ENCODE measurements at places on chromosomes 13 and 19.
A peak's percentile ranks its signal among the peaks of the same experiment; 100 is the strongest.

GRCh38 chr19:13101590-13102415, 855 bp downstream of the LYL1 start:
- DNase-seq = no peak

DNA sequence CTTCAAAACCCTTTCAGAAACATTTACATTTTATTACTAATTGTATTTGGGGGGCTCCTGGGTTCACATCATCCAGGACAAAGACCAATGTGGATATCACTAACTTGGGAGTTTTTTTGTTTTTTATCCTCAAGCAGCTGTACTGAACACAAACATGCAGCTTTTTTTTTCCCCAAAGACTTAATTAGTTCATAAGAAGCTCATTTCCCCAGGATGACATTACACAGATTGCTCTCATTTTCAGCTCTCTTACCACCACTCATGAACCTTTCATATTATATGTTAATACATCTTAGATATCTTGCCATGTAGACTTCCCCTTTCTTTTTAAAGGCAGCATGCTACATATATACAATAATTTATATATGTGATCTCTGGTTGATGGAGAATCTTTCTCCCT, 118.7 kb upstream of the MAB21L1 start:
- DNase-seq = no peak

GRCh38 chr13:114325729-114326128, 11.4 kb downstream of the CHAMP1 start:
- no peak for DNase-seq

GRCh38 chr13:74966814-74967424, 515.0 kb downstream of the TBC1D4 start:
- DNase-seq = no peak

DNA sequence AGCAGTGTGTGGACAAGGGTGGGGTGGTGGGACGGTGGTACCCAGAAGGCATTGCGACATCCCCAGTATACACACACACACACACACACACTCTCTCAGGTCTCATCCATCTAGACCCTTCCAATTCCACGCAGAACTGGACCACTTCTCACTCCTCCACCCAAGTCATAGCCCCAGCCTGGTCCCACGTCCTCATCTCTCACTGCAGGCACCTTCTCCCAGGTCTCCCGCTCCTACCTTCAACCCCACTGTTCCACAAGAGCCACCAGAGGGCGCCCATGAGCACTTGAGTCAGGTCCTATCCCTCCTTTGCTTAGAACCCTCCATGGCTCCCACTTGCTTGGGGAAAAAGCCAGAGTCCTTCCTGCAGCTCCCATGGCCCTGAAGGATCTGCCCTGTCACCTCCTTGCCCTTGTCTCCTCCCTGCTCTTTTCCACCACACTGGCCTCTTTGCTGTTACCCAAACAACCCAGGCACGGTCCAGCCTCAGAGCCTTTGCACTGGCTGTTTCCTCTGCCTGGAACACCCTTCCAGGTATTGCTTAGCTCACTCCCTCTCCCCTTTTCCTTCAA, 62.6 kb downstream of the IER2 start:
- peak; percentile 74 for DNase-seq

- DNase-seq = no peak
These were observed 58.7 kb downstream of the MRPL57 start for GRCh38 chr13:21235174-21235573.

- DNase-seq = no peak
These were observed 3.1 kb downstream of the AP2S1 start for GRCh38 chr19:46847528-46847927.

GRCh38 chr19:36686365-36687213, 823 bp upstream of the ZNF567 start:
- no peak for DNase-seq

- no peak for DNase-seq
These were observed 140.8 kb downstream of the MIPEP start for GRCh38 chr13:23748109-23748990.

DNA sequence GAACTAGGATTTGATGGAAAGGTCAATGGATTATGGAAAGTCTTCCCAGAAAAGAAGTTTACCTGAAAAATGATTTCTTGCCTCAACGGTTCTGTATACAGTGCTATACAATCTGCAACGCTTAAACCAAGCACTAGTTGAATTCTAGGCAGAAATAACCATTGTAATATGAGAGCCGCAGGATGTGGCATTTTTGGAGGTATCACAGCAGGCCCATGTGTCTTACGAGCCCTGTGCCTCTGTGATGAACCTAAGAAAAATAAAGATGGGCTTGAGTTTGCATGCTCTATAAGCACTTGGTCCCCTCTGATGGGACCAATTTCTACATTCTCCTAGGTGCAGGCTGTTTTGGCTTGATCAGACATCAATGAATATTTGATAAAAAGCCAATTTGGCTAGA, 78.7 kb upstream of the RFC3 start:
- no peak for DNase-seq

- no peak for DNase-seq
These were observed 4.3 kb upstream of the KCTD4 start for GRCh38 chr13:45205124-45205523.

DNA sequence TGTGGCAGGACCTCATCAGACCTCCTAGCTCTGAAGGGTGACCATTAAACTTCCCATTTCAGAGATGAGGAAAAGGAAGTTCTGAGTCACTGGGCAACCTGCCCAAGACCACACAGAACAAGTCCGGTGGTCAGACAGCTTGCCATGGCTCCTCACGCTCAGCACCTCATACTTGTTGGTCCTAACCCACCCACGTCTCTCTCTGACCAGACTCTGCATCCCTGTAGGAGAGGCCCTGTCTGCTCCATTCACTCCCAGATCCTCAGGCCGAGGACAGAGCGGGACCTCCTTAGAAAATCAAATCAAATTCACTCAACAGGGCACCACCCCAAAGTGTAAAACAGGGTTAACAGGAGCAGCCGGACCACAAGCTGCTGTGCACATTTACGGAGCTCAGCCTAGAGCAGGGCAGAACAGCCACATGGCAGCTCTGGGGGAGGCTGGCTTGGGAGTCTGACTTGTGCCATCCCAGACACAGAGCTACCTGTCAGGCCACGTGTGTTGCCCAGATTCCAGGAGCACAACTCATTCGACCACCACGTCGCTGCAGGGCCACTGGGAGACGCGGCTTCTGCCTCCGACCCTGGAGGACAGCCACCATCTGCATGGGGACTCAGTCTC, 1.7 kb downstream of the MIER2 start:
- no peak for DNase-seq

GRCh38 chr19:19550485-19550929, 12.4 kb downstream of the CILP2 start:
- no peak for DNase-seq

DNA sequence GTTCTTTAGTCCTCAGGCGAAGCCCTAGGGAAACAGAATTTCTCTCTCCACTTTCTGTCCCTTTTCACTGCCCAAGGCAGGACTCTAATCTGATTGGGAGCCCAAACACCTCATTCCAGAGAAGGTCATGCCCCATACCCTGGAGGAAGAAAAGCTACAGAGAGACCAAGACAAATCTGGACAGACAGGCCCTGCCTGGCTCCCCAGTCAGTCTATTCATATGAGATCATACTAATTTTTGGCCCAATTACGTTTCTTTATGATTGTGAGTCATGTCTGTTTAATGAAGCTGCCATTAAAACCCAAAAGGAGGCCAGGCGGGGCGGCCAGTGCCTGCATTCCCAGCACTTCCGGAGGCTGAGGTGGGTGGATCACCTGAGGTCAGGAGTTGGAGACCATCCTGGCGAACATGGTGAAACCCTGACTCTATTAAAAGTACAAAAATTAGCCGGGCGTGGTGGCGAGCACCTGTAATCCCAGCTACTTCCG, 3.3 kb upstream of the AP3D1 start:
- no peak for DNase-seq

GRCh38 chr13:66313413-66313812, 916.7 kb downstream of the PCDH9 start:
- no peak for DNase-seq

DNA sequence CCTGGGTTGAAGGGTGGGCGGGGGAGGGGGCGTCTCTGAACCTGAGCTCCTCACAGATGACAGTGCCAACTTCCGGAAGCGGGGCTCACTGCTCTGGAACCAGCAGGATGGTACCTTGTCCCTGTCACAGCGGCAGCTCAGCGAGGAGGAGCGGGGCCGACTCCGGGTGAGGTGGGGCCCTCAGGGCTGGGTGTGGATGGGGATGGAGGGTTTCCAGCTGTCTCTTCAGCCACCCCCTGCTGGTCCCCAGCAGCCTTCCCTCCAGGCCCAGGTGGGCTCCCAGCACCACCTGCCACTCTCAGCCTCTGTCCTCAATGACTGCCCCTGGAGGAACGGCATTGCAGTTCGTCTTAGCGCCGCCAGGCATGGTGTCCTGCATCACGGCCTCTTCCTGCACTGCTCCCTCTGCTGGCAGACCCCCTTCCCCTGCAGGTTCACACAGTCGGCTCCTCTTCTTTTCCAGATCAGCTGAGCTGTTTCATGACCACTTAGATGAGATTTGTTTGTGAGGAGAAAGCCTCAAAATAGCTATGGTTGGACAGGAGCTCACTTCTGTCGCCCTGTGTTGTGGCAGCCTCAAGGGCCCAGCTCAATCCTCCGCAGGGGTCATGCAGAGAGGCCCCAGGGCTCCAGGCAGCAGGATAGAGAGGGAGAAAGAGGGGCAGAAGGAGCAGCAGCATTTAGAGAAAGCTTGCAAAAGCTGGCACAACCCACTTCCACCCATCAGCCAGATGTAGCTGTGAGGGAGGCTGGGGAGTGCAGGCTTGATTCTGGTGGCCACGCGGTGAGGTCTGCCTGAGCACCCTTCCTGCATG, 2.5 kb upstream of the GARIN5A start:
- no peak for DNase-seq

DNA sequence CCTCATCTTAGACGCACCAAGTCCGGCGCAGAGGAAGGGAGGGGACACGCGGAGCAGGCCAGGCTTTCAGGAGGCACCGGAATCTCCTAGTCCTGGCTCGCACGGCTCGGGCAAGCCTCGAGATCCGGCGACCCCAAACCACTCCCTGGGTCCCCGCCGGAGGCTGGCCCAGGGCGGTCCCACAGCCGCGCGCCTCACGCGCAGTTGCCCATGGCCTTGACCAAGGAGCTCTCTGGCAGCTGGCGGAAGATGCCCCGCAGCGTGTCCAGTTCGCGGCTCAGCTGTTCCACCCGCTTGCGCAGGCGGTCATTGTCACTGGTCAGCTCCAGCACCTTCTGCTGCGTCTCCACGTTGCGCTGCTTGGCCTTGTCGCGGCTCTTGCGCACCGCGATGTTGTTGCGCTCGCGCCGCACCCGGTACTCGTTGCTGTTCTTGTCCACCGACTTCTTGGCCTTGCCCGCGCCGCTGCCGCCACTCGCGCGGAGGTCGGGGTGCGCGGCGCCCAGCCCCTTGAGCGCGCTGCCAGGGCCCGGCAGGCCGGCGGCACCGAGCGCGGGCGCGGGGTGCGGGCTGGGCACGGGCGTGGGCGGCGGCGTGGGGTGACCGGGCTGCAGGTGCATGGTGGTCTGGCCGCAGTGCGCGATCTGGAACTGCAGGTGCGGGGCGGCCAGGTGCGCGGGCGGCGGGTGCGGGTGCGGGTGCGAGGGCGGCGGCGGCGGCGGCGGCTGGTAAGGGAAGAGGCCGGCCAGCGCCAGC, 1.0 kb downstream of the CEBPA start:
- no peak for DNase-seq

DNA sequence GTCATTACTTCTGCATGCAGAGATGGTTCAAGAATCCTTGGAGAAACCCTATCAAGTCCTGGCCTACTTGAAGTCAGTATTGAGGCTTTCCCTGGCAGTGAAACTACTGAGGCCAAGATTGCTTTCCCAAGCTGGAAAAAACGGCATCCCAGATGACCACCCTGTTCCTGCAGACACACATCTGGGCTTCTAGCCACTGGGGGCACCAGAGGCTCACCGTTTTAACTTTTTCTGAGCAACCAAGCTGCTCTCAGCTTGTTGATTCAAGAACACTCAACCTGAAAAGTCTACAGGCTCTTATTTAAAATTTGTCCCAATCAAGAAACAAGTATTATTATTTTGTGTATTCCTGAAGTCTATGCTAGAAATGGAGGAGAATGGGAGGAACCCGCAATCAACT, 66.6 kb downstream of the SPRYD7 start:
- DNase-seq = no peak

- DNase-seq = peak; percentile 16
These were observed 56.5 kb downstream of the VAV1 start for GRCh38 chr19:6828698-6829633.

- DNase-seq = no peak
These were observed 29.3 kb downstream of the STARD13 start for GRCh38 chr13:33256148-33256840.

DNA sequence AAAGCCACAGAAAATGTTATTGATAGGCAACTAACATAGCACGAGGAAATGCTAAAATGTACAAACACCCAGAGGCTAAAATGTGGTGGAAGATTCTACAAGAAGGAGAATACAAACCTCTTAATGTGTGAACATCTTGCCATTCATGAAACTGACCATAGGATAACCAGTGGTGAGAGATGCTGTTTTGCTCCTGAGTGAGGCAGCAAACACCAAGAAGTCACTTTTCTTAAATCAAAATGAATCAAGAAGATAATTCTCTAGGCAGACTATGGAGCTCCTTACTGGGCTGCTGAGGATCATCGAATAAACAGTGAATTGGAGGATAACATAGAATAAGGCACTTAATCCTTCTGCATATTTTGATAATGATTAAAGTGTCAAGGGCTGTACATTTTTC, 375.4 kb upstream of the SLITRK6 start:
- DNase-seq = no peak

DNA sequence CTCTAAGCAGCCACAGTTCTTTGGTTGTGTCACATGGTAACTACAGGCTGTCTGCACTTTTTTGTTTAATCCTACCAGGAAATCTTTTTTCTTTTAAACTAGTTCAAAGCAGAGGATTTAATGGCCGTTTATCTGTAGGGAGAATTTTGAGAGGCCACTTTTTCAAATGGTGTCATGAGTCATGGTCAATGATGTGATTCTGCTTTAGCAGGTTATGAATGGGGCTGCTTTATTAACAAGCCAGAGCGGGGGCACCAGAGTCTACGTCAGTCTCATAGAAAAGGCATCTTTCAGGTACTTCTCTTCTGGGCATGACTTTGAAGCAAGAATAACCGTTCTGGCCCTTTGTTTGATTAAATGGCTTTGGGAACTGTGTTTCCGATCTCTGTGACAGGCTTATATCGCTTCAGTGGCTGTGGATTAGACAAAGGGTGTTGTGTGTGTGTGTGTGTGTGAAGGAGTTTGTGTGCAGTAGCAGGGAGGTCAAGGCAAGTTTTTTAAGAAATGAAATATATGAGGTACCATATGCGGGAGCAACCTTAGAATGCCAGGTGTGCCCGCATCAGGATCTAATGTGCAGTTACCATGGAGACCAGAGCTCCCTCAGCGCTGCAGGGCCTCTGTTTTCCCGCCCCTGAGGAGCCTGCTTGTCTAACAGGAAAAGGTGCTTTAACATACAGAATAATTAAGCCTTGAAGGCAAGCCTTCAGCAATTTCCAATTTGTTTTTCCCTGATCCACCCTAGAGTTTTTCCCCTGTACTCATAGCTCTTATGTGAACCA, 120.5 kb downstream of the KATNAL1 start:
- DNase-seq = no peak

DNA sequence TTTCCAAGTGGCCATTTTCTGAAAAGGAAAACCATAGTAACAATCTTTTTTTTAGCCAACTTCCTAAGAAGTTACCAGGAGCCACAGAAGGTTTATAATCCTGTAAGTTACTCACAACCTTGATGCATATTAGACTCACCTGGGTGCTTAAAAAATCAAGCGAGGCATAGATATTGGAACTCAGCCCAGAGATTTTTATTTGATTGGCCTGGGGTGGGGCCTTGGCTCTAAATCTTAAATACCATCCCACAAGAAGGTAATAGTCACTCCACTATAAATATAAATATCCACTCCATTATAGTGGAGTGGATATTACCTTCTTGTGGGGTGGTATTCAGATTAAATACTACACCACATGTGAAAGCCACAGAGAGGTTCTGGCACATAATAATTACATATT, 429.6 kb downstream of the RFC3 start:
- DNase-seq = no peak
